PC-3 (cell line): ENCODE measurements at places on chromosomes 6 and 20.
A peak's percentile ranks its signal among the peaks of the same experiment; 100 is the strongest.

GRCh38 chr20:2089447-2089846, 12.2 kb upstream of the STK35 start:
- no peak overlapping the region for H3K27ac ChIP-seq
- peaks cover 73% of the 10 kb centered on the region for H3K27me3 ChIP-seq
- H3K36me3 ChIP-seq = no peaks in the 10 kb centered on the region
- H3K4me3 ChIP-seq = no peak overlapping the region
- DNase-seq = no peak
- H3K4me1 ChIP-seq = no peaks in the 10 kb centered on the region

DNA sequence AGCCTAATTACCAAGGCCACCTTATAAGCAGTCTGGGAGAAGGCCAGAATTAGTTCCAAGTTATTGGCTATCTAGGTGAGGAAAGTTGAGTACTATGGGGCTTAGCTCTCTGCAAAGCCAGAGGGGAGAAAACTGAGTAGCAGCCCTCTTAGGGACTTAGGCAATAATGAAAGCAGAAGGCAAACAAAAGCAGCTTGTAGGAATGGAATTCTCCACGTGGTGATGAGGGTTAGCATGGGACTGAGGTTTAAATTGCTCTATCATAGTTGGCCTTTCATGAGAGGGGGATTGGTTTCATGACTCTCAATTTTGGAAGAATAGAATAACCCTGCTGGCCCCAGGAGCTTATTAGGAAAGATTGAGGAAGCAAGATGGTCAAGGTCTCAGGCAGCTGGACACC, 7.0 kb upstream of the UBE2J1 start:
- no peak overlapping the region for H3K4me3 ChIP-seq
- H3K36me3 ChIP-seq = no peaks in the 10 kb centered on the region
- H3K27ac ChIP-seq = no peak overlapping the region
- H3K27me3 ChIP-seq = no peaks in the 10 kb centered on the region
- H3K4me1 ChIP-seq = 0 out of 2 replicates have a peak, but pooled peaks cover 4% of the 10 kb centered on the region

DNA sequence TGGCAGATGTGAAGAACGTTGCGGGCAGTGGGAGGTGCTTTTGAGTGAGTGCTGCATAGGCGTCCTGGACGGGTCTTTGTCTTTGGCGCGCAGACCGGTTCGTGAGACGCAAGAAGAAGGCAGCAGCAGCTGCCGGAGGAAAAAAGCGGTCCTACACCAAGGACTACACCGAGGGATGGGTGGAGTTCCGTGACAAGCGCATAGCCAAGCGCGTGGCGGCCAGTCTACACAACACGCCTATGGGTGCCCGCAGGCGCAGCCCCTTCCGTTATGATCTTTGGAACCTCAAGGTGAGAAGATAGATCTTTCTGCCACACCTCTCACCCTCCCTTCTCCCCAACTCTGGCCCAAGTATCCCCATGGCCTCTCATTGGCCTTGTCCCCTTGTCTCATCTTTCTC, 1.1 kb downstream of the ABT1 start:
- peaks cover 12% of the 10 kb centered on the region for H3K36me3 ChIP-seq
- DNase-seq = no peak
- H3K4me1 ChIP-seq = peaks cover 10% of the 10 kb centered on the region; the same call in 1 of the 2 replicates
- no peaks in the 10 kb centered on the region for H3K27me3 ChIP-seq
- no peak overlapping the region for H3K27ac ChIP-seq

GRCh38 chr20:23856736-23857135, 22.8 kb downstream of the CST5 start:
- H3K27ac ChIP-seq = no peak overlapping the region
- peak; percentile 61 for DNase-seq
